Hematopoietic multipotent progenitor cell treated with erythropoietin and hydrocortisone succinate and interleukin-3 and kit ligand, for 8 days (in vitro differentiated cells): ENCODE measurements at places on chromosomes 4 and X.
A peak's percentile ranks its signal among the peaks of the same experiment; 100 is the strongest.

DNA sequence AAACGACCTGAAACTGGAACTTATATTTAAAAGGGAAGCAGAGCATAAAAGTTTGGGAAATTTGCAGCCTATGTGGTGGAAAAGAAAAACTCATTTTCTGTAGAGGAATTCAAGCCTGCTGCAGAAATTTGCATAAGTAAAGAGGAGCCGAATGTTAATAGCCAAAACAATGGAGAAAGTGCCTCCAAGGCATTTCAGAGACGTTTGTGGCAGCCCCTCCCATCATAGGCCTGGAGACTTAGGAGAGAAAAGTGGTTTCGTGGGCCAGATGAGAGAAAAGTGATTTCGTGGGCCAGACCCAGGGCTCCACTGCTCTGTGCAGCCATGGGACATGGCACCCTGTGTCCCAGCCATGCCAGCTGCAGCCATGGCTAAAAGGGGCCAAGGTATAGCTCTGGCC lies 361.9 kb downstream of the PCDH19 start:
- DNase-seq, result no peak

DNA sequence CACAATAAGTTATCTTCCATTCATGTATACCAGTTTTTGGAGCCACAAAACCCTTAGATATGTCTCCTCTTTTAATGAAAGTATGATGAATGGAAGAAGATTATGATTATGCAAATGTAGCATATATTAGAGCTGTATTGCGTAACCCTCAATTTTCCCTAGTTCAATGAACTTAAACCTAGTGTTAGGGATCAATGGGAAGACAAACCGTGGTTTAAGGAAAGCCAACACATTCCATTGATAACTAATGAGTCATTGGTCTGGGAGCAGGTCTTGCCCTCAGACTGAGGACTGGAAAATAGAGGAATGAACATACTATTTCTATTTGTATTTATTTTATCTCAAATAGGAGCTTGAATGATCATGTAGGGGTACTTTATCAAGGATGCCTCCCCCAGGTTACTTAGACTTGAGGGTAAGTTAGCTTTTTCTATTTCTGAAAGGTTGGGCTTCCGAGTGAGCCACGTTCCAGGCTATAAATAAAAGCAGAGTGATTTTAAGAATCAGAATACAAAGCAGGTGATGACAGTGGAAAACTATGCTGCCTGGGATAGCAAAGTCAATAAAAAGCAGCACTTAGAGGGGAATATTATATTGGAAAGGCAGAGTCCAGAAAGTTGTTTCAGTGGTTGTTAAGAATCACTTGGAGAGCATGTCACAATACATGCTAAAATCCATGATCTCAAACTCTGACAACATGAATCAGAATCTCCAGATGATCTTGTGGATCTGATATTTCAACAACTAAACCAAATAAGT lies 356.0 kb downstream of the ADAM29 start:
- no peak for DNase-seq

DNA sequence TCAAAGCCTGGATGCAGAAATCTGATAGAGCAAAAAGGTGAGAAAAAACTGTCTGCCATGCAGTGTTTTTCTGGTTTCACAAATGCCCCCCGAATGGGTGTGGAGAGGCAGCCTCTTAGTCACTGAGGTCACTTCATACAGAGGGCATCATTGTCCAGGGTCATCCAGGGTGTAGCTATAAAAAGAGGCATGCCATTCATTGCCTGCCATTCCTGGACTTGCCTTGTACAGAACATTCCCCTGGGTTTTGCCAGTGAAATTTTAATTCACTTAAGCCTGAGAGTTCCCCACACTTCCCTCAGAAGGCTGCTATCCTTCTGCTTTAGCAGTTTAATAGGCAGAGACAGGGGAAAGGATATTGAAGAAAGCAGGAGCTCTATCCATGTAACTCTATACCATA lies 230.3 kb downstream of the UNC5C start:
- no peak for DNase-seq

GRCh38 chr4:180280726-180281297 lies 1962.4 kb upstream of the TENM3 start:
- DNase-seq, result no peak

- no peak for DNase-seq
Observed at GRCh38 chrX:40108162-40108958, 10.6 kb upstream of the BCOR start.

GRCh38 chr4:181078196-181078595 lies 1165.0 kb upstream of the TENM3 start:
- no peak for DNase-seq

DNA sequence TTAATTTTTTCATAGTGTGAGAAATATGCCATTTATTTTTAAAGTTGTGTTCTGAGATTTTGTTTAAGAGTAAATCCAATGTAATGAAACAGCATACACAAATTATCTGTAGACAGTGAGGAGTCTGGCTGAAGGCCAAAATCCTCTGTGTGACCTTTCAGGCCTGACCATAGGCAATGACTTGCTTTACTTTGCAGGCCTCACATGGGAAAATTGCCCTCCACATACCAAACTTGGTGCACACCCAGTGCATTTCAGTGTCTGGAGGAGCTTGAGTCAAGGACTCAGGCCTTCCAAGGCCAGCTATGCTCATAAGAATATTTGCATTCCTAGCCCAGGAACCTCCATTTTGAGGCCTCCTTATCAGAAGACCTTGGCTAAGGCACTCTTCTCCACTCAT lies 430.1 kb downstream of the GABRG1 start:
- no peak for DNase-seq

- DNase-seq, result no peak
Observed at GRCh38 chrX:72641611-72642010, 69.0 kb upstream of the HDAC8 start.

DNA sequence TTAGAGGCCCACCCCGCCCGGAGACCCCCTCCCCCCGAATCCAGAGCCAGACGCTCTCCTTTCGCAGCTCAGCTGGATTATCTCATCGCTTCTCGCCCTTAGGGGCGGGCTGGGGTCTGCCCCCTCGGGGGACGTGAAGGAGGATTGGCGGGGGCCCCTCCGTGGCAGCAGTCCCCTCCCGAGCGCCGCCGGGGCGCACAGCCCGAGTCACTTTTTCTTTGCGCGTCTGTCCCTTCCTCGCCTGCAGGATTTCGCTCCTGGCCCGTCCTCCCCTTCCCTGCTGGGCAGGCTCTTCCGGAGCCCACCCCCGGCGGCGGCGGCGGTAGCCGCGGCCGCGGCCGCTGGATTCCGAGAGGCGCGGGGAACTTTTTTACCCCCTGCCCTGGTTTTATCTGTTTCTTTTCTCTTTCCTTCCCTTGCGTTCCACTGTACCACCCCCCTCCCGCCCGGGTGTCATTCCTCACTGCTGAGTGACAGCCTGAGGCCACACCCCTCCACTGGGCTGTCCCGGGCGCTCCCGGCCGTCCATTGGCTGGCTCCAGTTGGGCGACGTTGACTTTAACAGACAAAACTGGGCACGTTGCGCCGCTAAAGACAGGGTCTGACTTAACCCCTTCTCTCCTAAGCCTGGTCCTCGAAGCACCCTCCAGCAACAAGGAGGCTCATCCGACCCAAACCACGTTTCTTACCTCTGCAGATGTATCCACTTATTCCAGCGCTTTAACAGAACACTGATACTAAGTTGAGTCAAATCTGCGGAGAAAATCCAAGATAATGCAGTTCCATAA lies 492 bp upstream of the NKX3-2 start:
- DNase-seq, result peak; percentile 68

DNA sequence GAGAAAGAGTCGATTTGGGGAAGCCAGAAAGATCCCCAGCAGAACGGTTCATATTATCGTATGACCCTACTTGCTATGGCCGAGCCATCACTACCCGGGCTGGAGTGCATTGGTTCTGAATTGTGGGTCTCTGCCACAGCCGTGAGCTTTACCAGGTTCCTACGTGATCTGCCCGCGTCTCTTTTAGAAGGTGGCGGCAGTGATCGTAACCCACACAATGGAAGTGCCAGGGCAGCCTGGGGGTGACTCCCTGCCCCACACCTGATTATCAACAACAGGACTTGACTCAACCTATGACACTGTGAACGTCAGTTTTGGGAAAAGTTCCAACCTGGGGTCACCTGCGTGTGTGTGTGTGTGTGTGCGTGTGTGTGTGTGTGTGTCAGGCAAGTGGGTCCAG lies 90.8 kb downstream of the SHOX start:
- DNase-seq, result no peak

DNA sequence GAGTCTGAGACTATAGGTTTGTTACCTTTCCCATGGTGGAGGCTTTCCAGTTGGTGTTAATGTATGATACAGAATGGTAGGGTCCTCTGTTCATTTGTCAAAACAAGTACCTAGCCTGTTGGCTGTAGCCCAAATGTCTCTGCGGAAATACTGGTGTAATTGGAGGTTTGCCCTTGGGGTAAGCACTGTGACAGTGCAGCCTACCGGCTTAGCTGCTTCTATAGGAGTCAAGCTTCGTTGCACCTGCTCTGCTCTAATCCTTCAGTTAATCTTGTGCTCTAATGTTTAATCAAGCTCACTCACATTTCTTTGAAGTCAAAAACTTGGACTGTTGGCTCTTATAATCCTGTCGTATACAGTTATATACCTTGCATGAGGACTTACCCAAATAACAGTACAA lies 203.4 kb downstream of the CCNG2 start:
- no peak for DNase-seq

GRCh38 chrX:68868316-68868715 lies 39.5 kb downstream of the EFNB1 start:
- no peak for DNase-seq

- DNase-seq, result no peak
Observed at GRCh38 chrX:14505648-14506047, 23.7 kb upstream of the GLRA2 start.

DNA sequence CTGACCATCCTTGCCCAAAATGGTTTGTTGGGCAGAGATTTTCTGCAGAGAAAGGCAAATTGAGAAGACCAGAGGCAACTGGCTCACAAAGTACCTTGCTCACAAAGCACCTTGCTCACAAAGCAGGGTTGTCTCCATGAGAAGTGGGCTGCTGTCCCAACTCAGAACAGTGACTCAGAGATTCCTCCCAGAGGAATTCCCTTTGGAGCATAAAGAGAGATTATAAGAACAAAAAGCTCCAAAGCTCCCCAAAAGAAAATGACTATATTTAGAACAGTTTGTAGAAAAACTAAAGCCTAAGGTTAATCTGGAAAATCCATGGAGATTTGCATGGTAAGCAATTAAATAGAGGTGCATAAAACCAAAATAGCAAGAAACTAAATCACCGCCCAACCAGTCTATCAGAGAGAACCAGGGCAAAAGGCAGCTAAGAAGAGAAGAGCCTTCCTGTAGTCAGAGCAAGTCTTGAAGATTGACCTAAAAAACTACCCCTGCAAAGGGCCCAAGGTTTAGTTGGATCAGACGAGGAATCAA lies 731.4 kb downstream of the FAT4 start:
- no peak for DNase-seq

DNA sequence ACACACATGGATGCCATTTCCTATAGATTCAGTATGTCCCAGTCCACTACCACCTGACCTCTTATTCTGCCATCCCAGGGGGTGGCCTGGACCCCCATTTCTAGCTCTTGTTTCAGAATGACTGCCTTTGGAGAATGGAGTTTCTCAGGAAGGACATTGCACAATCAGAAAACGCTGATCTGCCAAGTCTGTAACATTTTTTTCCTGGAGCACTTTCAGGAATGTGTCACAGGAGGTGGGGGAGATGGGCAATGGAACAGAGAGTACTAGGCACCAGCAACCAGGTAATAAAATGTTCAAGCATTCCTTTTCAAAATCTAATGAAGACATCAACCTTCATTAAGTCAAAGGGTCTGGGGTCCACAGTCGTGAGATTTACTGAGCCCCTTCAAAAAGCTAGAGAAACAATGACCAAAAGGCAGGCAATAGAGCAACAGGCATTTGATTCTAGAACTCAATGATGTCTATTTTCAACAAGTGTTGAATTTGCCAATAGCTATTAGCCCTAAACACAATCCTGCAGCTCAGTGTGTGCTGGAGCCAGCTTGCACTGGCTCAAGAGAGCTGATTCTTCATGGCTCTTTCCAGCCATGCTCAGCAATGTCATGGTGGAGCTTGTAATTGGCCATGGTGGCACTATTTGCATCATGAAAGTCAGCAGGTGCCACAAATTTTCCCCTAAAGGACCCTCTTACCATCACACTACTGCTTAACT lies 87.1 kb downstream of the KDR start:
- DNase-seq, result no peak

DNA sequence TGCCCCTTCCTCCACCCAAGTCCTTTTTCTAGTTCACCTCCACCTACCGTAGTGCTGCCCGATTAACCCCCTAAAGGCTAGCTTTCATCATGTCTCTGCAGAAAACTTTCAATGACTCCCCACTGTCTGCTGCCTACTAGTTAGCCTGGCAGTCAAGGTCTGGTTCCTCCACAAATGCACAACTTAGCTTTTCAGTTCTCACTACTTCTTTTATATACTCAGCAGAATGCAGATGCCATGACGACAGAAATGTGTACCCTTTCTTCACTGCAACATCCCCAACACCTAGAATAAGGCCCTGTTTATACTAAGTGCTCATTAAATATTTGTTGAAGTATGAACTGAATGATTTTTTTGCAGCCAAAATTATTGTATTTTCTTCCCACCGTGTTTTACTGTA lies 30.9 kb upstream of the RASGEF1B start:
- no peak for DNase-seq

GRCh38 chr4:2536193-2537010 lies at the start of gene FAM193A:
TSS of gene FAM193A (plus strand) at chr4:2536647. CDS start at chr4:2536916, 269 bp downstream.
- peak; percentile 98 for DNase-seq

- DNase-seq, result no peak
Observed at GRCh38 chr4:1980561-1981041, 28.2 kb downstream of the NELFA start.

DNA sequence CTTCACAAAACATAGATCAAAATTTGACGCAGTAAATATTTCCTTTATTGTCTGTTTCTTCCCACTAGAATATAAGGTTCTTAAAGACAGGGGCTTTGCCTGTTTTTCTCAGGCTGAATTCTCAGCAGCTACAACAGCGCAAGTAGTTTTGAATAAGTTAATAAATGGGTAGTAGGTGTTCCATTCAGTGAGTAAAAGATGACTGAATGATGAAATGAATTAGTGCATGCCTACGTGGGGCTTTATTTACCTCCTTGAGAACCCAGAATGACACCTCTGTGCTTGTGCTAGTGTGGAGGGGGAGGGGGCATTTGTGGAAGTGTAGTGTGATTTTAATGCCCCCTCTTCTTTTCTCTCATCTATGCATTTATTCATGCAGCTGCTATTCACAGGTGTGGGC lies 278.9 kb downstream of the FBXW7 start:
- DNase-seq, result no peak

- no peak for DNase-seq
Observed at GRCh38 chrX:71070531-71070930, 2.4 kb upstream of the SNX12 start.

GRCh38 chrX:152638443-152638904 lies 779 bp downstream of the GABRQ start:
- no peak for DNase-seq

GRCh38 chrX:130524476-130525194 lies 122.8 kb downstream of the RBMX2 start:
- DNase-seq, result no peak

GRCh38 chrX:68634649-68635227 lies 12.7 kb upstream of the STARD8 start:
- DNase-seq, result no peak

- DNase-seq, result no peak
Observed at GRCh38 chr4:38917481-38918025, 49.9 kb downstream of the FAM114A1 start.
